ENCODE measurements at places on chromosomes 1 and 21.

DNA sequence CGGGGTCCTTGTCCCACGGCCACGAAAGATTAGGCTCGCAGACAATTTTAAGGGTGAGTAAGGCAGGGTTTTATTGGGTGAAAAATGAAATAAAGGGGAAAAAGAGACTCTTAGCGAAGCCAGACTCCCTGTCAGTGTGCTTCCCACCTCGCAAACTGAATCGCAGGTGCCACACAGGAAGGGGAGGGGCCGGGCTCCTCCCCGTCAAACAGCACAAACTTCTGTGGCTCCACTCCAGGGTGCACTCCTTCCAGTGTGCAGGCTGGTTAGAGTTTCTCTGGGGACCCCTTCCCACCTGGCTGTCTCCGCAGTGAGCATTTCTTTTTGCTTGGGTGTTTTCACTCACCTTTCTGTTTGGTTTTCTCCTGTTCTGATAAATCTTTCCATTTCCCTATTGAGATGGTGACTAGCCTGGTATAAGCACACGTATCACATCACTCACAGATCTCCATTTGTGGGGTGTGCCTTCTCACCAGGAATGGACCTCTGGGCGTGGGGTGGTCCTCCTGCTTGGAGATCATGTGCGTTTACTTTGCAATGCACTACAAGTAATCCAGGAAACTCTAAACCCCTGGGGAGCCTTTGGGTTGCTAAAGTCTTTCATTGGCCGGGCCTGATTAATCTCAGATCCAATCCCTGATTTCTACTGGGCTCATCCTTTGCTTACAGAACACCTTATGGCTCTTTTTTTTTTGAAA, 37.6 kb upstream of the GALNT2 start:
- no peak for DNase-seq

DNA sequence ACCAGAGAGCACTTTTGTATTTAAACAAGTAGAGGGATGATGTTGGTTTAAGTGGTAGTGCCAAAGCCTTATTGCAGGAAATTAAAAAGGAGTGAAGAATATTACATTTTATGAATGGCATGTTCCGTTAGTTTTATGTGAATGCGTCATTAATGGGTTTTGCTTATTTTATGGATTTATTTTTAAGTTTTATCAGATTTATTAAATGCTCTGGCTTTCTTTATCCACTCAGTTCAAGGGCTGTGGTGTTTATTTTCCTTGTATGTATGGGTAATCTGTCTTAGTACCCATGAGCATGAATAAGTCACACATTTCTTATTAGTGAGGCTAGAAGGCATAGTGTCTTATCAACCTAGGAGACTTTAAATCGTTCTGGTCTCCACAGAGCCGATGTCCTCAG, 41.6 kb upstream of the NBL1 start:
- no peak for DNase-seq

DNA sequence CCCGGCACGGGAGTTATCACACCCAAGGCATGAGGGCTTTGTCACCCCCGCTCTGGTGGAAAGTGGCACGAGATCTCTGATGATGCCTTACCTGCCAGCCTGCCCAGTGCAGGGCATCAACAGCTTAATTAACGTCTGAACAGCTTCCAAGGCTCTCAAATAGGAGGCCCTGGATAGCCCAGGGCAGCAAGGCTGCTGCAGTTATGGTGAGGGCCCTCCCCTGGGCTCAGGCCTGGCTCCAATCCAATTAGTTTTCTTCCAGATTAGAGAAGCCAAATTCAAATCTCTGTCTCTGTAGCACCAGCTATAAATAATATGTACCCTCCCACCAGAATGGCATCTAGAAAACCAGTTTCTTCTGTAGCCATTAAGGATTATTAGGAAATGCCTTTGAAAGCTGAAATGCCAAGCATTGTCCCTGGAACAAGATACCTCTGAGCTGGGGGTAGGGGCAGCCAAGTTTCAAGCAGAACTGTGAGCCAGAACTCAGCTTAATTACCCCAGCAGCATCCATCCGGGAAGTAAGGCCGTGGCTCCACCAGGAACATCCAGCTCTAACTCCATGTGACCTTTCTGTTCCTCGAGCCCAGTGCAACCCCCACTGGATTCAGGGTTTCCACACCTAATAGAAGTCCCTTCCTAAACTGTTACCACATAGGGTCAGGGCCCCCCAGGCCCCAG, 12.5 kb downstream of the QSOX1 start:
- no peak for DNase-seq

DNA sequence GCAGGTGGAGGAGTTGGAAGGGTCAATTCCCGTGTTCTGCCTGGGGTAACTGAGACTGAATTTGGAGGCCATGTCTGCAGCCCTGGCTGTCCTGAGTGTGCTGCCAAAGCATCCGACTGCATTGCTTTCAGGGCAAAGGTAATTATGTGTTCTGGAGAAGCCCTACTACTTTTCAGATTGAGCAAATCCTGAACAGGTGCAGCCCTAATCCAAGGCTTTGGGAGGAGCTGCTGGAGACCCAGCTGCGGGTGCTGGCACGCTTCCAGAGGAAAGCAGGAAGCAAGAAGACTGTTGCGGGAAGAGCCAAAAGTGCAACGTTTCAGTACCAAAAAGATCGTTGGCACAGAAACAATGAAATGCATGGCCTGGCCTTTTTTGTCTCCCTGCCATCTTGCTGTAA, 73.7 kb upstream of the NRIP1 start:
- DNase-seq, result no peak

DNA sequence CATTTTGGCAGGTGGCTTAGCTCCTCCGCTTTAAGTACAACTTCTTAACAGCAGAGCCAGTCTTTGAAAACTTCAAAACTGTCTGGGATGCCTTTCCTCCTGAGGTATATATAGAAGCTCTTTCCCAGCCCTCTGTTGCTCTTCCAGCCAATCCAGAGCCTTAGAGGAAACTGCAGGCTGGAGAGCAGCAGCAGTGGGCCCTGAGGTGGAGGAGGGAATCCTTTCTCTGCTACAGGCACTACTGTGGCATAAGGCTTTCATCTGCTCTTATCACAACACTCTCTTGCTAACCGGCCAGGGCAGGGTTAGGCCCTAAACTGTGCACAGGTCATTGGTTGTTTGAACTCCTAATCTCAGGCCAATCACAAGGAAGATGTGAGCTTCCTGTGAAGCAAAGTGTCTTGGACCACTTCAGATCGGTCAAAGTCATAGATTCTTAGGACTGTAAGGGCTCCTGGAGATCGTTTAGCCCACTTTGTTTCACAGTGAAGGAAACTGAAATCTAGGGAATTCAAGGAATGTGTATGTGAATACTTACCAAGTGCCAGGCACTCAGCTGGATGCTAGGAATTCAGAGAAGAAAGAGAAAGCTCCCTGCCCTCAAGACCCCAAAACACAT, at the start of gene RGS5:
Gene RGS5 (minus strand): TSS at position 84 of the 619 bp plus-strand sequence. CDS start 81 bp downstream, at position 3.
- DNase-seq, result no peak

DNA sequence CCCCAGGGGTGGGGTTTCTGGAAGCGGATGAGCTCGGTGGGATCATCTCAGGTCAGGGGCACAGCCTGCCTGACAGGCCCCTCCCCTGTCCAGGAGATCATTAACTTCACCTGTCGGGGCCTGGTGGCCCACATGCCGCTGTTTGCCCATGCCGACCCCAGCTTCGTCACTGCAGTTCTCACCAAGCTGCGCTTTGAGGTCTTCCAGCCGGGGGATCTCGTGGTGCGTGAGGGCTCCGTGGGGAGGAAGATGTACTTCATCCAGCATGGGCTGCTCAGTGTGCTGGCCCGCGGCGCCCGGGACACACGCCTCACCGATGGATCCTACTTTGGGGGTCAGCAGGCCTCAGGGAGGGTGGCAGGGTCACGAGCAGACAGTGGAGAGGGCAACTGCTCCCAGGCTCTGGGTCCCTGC, 8.4 kb downstream of the HCN3 start:
- no peak for DNase-seq

DNA sequence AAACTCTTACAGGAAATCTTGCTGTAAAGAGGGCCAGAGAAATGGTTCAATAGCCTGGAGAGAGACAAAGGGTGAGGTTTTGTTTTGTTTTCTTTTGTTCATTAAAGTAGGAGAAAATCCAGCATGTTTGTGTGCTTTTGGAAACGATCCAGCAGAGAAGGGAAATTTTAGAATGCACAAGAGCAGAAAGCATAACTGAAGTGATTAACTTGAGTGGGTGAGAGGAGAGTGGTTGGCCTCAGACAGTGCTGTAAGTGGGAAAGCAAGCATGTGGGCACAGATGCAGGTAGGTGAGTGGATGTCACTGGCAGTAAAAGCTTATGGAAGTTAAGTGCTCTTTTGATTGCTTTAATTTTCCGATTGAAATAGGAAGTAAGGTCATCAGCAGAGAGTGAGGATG, 50.2 kb downstream of the EEIG2 start:
- DNase-seq, result no peak

DNA sequence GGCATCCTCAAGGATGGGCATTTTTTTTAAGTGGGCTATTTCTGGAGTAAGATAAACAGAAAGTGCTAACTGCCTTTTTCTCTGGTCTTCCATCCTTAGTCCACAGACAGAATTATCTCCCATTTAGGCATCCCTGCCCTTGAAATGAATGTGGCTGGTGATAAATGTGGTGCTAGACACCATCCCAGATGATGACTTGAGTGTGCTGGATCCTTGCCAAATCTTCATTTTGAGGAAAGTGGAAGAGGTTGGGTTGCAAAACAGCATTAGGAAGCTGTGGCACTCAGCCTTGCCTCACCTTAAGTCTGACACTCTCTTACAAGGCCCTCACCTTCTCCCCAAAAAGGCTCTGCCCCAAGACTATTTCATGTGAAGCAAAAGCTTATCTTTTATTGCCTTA, 19.2 kb downstream of the MAB21L3 start:
- DNase-seq, result no peak

GRCh38 chr1:94425821-94426484, 7.8 kb downstream of the ABCD3 start:
- no peak for DNase-seq

- no peak for DNase-seq
Measured at GRCh38 chr1:175494950-175495349, 248.4 kb downstream of the TNR start.

GRCh38 chr1:95085376-95085775, 12.6 kb upstream of the ALG14 start:
- DNase-seq, result no peak

DNA sequence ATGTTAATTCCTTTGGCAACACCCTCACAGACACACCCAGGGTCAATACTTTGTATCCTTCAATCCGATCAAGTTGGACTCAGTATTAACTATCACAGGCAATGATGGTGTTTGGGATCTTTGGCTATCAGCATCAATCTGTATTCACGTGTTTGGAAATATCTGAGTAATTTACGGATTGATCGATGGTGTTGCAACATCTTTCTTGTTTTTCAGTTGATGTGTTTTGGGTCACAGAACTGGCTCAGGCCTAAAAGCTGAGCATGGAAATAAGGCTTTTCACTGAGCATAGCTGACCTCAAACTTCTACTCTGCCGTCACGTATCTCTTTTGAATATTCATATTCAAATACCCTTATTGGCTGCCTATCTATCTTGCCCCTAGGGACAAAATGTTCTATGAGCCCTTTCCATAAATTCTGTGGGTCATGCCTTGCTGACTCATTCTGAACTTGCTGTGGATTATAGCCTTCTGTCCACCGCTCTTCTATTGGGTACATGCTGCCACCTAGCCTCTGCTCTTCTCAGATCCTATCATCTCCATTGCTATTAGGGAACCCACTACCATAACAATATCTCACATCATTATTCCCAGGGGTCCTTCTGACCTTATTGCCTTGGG, 156.0 kb downstream of the PDE4B start:
- DNase-seq, result no peak

DNA sequence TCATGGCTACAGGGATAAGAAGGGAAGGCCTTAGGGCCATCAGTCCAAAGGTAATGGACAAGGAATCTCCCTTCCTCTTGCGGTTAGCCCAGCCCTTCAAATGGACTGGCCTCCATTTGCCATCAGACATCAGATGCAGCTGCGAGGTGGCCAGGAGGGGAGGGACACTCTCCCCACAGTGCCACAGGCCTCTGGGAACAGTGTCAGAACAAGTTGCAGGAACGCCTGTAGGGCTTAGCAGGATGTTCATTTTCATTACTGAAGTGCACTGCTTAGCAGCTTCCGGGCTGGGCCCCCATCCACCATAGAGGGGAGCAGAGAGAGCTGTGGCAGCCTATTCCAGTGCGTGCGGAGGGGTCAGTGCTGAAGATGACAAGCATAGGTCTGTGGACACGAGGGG, 127.5 kb downstream of the GALNT2 start:
- no peak for DNase-seq

DNA sequence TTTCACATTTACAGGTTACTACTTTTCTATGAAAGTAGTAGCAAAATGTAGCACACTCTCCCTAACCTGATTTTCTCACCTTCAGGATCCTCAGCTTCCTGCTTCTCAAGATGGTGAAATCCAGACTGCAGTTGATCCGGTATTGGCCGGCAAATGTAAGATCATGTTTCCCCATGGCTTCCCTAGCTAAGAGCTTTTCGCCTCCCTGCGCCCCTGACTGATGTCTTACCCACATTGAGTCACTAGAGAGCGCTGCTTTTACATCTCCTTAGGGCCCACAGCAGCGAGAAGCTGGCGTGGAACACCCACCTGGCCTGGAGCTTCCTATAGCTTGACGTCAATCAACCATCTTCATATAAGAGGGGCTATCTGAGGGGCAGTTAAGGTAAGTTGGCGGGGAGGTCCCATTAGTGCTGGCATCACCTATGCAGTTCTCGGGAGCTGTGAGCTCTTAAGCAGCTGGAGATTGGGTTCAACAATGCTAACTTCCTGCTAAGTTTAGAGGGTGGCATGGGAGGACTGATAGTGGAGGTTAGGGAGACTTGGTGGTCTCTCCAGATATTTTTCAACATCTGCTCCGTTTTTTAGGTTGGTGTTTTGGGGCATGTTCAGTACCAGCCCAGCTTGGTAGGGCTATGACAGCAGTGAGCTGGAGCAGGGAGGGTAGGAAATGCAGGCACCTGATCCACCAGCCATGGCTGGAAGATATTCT, 5.5 kb downstream of the PTPN7 start:
- DNase-seq, result no peak

GRCh38 chr1:154802982-154803920, 66.8 kb downstream of the KCNN3 start:
- DNase-seq, result no peak

Measured in stimulated activated CD4-positive, alpha-beta T cell treated with anti-CD3 and anti-CD28 coated beads, Interleukin-2, amount 100 ng/mL, for 48 hours (primary cell).